Fibroblast of lung (primary cell): ENCODE measurements at places on chromosomes 5 and 9.
A peak's percentile ranks its signal among the peaks of the same experiment; 100 is the strongest.

GRCh38 chr9:123003466-123003865, 30.0 kb upstream of the GPR21 start:
- peak; percentile 52 for DNase-seq

DNA sequence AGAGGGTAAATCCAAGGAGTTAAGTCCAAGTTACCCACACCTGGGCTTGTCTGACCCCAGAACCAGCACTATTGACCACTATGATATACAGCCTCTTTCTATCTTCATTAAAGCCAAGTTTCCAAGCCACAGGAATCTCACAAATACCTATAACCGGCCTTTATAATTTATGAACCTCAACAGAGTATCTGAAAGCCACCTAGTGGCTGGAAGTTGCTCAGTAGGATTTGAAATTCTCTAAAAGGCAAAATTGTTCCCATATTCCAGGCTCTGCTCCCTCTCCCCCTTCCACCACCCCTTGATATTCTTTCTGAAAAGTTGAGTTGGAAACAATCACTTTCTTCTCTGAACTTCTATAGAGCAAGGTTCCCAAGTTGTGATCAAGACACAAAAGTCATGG, 106.4 kb upstream of the GPR151 start:
- no peak for DNase-seq

- DNase-seq: no peak
Observed at GRCh38 chr5:4207486-4207885, 611.9 kb downstream of the IRX1 start.

DNA sequence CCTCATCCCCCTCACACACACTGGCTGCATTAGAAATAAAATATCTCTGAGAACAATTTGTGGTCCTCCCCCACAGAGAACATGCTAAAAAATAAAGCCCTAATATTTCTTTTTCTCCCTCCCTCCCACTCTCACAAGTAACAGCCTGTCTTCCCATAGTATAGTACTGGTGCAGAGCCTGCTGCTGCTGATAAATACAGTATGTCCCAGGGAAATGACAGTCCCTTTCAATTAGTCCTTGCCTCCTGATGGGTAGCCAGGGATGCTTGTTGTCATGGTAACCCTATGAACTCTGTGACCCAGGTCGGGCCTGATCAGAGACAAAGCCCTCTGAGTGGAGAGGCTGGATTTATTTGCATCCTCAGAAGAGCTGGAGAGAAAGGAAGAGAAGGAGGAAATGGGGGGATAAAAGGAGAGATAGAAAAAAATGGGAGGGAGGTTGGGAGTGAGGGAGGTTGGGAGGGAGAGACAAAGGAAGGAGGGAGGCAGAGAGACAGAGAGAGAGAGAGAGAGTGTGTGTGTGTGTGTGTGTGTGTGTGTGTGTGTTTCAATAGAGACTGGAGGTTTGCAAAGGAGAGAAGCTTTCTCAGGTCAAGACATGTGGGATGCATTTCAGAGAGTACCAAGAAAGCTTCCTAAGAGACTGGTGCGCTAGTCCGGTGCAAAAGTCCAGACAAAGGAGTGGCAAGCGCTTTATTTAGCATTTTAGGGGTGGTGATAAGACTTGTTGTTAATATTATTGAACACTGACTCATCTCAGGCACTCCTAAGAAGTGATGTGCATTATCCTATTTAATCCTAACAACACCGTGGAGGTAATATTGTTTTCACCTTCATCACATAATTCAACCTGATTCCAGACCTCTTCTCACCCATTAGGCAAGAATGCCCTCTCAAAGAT, 260.8 kb downstream of the FAM114A2 start:
- DNase-seq: no peak

GRCh38 chr9:128689293-128689774, 312 bp downstream of the SET start:
- DNase-seq: no peak

GRCh38 chr5:136080483-136081216, 51.9 kb downstream of the TGFBI start:
- peak; percentile 93 for DNase-seq

- no peak for DNase-seq
Observed at GRCh38 chr9:129137292-129138143, 26.3 kb downstream of the PTPA start.

DNA sequence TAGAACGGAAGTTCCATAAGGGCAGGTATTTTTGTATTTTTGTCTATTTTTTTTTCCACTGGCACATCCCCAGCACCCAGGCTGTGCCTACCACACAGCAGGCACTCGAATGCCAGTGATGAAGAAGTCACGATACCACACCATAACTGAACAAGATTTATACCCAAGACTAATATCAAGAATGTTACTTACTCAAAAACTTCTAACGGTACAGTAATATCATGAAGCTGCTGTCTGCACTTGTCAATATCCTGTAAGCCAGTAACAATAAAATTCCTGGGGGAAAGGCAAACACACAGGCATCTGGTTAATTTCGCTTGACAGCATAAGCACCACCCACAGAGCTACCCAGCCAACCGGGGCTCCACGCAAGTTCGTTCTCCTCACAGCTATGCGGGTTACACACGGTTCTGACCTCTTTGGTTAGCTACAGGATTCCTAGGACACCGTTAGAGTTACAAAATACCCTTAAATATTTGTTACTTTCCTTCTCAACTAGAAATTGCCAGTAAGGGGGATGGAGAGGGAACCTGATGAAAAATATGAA, 1.3 kb downstream of the MED10 start:
- DNase-seq: peak; percentile 1

- DNase-seq: peak; percentile 80
Observed at GRCh38 chr5:159341906-159342310, 11.6 kb upstream of the IL12B start.

GRCh38 chr9:68728731-68729130, 23.7 kb downstream of the PIP5K1B start:
- no peak for DNase-seq

- DNase-seq: no peak
Observed at GRCh38 chr9:101212661-101213060, 172.1 kb downstream of the BAAT start.

DNA sequence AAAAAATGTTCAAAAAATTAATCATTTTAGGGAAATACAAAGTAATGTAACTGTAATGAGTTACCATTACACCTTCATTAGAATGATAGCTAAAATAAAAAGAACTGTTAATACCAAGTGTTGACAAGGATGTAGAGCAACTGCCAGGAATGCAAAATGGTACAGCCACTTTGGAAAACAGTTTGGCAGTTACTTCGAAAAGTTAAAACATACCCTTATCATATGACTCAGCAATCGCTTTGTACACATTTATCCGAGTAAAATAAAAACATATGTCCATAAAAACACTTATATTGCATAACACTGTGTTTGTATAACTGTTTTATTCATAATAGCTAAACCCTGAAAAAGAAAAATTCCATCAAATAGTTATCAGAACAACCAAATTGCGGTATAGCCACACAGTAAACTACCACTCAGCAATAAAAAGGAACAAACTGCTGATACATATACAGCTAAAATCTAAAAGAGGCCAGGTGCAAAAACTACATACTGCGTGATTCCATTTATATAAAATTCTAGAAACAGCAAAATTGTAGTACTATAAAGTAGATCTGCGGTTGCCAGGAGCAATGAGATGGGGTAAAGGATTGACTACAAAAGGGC, 61.7 kb downstream of the RFX3 start:
- peak; percentile 63 for DNase-seq

DNA sequence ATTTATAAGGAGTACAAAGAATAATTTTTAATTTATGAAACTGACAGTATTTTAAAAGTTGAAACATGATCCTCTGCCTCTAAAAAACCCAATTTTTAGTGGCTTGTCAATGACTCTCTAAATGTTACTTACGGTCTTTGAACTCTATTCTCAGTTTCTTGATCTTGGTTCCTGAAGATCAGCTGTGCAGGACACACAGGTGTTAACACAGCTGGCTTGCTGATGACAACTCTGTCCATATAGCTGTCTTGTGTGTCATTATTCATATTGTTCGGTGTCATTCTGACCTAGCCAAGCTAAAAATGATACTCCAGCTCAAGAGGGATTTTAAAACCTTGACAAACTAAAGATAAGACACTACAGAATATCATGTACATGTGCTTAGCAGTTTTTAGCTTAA, 314.5 kb downstream of the CCDC171 start:
- DNase-seq: no peak

DNA sequence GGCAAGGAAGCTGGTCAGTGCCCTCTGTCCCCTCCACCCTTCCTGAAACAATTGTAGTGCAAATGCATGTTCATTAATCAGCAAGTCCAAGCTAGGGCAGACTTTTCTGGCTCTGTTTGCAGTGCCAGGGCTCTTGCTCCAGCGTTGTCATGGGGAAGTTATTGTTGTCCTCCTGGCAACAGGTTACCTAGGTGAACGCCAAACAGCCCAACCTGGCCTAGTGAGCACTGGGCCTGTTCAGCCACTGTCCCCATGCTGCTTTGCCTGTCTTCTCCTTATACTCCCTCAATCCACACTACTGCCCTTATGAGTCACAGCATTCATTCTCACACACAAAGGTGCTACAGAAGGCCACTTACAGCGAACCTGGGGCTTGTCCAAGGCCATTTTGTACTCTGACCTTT, 34.5 kb upstream of the GLIS3 start:
- DNase-seq: no peak

DNA sequence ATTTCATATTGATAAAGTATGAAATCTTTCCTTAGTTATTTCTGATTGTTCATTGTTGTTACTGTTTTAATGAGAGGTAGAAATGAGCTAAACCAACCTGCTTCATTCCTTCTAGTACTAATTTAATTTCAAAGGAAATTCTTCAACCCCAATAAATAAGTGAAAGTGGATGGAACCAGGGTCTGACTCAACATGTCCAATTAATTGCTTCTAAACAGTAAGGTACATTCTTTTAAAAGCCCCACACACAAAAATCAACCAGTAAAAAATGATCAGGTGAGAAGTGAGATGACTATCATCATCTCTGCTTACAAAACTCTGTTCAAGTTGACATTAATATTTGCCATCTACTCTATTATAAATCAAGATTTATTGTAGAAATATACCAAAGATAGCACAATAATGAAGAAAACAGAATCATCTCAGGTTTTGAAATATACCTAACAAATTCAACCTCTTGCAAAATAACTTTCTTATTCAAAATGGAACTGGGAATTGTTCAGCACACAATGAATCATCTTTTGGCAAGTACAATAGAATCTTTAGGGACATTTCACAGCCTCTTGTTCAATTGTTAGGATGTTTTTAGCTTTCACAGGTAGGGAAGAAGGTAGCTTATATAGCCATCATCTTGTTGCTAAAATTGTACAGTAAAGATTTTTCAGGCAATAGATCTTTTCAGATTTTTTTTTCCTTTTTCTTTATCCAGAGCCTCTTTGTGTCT, 114.5 kb downstream of the RPS23 start:
- peak; percentile 61 for DNase-seq

DNA sequence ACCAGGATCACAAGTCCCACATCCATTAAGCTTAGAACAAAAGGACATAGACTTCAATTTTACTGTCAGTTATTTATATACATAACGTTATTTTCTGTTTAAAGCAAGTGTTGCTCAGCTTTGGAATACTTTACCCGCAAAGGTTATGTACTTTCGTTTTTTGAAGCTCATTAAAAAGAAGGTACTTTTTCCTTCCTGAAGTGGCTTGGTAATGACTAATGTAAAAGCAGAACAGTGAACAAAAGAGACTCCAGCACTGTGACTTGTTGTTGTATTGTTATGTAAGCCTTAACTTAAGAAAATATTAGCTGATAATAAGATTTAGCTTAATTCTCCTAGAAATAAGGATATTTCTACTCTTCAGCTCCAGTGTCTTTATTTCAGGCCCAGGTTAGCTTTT, 97.3 kb upstream of the SLCO6A1 start:
- peak; percentile 9 for DNase-seq

- peak; percentile 94 for DNase-seq
Observed at GRCh38 chr5:111584651-111585050, 72.3 kb upstream of the STARD4 start.

DNA sequence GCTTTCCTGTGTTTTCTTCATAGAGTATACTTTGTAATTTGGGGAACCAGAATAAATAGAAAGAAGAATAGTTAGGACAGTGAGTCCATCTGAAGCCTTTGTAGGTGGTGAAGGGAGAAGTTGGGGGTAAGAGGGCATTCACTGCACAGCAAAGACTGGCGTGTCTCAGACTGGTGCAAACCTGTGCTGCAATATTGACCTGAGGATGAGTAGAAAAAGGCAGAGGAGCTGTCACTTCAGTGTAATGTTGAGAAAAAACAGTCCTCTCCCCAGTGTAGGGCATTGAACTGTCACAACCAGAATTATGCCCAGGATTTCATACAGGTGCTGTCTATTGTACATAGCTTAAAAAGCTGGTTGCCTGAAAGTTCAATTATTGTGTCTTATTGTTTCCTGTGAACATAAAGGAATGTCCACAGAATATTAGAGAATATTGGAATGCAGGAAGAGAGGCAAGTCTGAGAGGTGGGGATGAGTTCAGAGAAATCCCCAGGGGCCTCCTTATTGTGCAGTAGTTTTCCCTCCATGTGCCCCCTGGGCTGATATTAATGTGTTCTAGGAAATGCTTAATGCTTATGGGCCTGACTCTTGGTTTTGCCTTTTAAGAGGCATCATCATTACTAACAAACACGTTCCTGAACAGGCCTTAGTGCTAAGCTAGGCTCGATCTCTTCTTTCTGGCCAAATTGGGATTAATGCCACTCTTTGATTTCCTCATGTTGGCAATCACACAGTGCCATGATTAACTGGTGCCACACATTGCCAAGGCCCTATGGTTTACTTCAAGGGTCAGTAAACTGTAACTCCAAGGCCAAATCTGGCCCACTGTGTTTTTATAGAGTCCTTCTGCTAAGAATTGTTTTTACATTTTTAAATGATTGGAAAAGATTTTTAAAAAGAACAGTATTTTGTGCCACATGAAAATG, 34.0 kb downstream of the DAPK1 start:
- no peak for DNase-seq

- peak; percentile 75 for DNase-seq
Observed at GRCh38 chr5:65482736-65483545, 1.2 kb upstream of the ADAMTS6 start.

DNA sequence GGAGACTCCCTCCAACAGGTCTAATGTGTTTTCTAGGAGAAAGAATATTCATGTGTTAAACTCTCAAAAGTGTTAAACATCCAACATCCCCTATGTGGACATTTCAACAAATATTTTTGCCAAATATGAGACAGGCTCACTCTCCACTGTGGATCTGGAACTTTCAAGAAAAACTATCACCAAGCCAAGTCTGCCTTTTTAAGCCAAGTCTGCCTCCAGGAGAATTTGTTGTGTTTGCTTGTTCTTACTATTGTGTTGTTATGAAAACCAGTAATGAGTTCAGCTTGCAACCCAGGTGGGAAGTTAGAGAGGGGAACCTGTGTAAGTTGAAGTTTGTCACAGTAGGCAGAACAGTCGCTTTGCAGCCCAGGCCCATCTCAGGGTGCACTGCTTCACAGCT, 228.1 kb downstream of the NFIB start:
- DNase-seq: no peak

- no peak for DNase-seq
Observed at GRCh38 chr5:79588696-79589095, 23.5 kb upstream of the TENT2 start.

GRCh38 chr9:124613849-124614248, 106.7 kb upstream of the NR5A1 start:
- DNase-seq: no peak

GRCh38 chr5:172065431-172066065, 59.1 kb upstream of the FBXW11 start:
- peak; percentile 17 for DNase-seq
